Right forelimb (tissue), 1 donor: ENCODE measurements at places on chromosomes 2 and 18.

- no peak for DNase-seq
Observed at GRCh38 chr2:192467953-192468660, 273.4 kb upstream of the TMEFF2 start.

- DNase-seq = no peak
Observed at GRCh38 chr18:22517356-22517755, 99.6 kb upstream of the CTAGE1 start.

DNA sequence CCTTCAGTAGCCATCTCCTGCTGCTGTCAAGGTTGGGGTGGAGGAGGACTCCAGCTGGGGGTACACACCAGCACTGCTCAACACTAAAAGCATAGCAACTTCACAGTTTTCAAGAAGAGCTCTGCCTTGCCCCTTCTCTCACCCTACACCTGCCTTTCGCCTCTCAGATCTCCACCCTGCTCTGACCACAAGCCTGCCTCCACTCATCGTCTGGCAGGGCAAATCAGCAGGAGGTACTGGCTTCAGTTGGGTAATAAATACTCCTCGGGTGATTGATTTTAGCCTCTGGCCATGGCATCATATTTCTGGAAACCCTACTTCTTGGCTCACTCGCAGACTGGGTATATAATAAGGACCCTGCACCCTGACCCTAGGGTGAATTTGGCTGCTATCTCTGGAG is 3.1 kb upstream of the PRKAG3 start:
- no peak for DNase-seq

DNA sequence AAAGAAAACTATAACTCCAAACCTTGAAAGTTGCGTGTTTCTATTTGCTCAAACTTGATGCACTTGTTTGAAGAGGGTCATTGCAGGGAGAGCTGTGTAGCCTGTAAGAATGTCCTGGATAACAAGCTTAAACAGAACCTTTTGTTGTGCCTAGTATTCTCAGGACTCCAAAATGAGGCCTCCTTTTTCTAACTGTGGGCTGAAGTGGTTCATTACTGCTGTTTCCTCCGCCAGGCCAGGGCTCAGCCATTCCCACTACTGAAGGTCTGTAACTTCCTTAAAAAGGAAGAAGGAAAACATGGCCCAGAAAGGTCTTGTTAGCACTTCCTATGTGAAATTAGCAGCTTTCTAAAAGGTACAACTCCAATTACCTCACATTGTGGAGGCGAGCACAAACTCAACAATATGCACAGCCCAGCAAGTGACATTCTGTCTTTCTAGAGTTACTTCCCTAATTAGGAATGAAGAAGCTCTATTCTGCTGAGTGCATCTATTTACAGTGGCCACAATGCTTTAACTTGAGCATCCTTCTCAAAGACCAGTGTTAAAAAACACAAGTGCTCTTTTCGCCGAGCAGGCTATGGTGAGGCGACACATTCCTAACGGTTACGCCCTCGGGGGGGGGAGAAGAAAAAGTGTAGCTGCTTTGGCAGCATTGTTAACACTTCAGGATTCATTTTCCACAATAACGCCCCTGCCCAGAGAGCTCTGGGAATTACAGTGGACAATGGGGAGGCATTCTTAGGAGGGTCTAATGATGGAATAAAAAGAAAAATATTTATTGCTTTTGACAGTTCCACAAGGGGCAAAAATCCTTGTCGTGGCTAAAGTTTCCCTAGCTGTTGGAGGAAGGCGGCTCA is 136.9 kb upstream of the SIX3 start:
- DNase-seq = no peak

- no peak for DNase-seq
Observed at GRCh38 chr18:75500545-75500944, 73.0 kb upstream of the SMIM21 start.

DNA sequence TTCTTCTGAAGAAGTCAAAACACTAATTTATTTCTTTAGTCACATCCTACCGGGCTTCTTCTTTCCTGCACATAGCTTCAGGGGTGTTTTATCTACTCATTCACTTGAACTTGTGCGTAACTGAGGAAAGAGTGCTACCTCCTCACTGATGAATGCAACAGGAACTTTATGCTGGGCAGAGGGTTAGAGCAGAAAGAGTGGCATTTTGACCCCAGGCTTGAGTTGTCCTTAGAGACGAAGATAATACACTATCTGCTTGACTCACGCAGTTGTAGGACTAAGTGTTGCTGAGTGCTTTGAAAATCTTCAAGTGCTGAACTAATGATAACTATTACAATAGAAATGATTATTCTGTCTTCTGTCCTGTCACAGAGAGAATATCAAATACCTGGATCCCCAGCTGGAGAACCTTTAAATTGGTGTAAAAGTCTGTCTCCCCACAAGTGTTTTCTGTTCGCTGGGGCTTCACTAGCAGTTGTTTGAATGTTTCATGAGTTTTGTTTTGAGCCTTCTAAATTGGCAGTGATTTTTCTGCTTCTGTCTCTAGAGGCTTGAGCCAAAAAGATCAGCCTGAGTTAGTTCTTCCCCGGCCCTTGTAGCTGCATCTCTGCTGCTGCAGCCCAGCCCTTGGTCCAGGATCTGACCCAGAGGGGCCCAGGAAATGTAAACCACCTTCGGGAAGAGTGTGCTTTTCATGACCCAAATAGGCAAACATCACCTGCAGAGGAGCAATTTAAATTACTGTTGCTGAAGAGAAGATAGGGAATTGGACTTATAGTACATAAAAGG is 86.3 kb upstream of the LGALSL start:
- peak; percentile 27 for DNase-seq
